ENCODE measurements at places on chromosomes 5 and 9. TPM values are rescaled to one million over a fixed set of nuclear protein-coding genes. Genes with fewer than 3 reads are reported as not detected.

PCDHGA11 gene
- total RNA-seq = 3.4 TPM

GRCh38 chr9:72384710-72385485 is 19.9 kb upstream of the ZFAND5 start:
- no peaks in the 10 kb centered on the region for H3K4me1 ChIP-seq
- no peak for DNase-seq
- no peak overlapping the region for H3K4me3 ChIP-seq

GRCh38 chr5:169706758-169707450 is 69.8 kb downstream of the DOCK2 start:
- no peaks in the 10 kb centered on the region for H3K27me3 ChIP-seq
- H3K36me3 ChIP-seq = peaks cover 54% of the 10 kb centered on the region
- H3K27ac ChIP-seq = peak overlapping the region; percentile 60
- no peak for DNase-seq
- peaks cover 46% of the 10 kb centered on the region for H3K4me1 ChIP-seq

FBXL7 gene
- total RNA-seq = 0.40 TPM

FOXD4L3 gene
- total RNA-seq = 0.11 TPM

GRCh38 chr5:45334939-45335338 is 361.2 kb downstream of the HCN1 start:
- no peaks in the 10 kb centered on the region for H3K27me3 ChIP-seq
- H3K36me3 ChIP-seq = no peaks in the 10 kb centered on the region
- H3K4me1 ChIP-seq = no peaks in the 10 kb centered on the region
- H3K27ac ChIP-seq = no peak overlapping the region
- no peak for DNase-seq

AQP7 gene
- not detected for total RNA-seq

TNFSF15 gene
- total RNA-seq = not detected

- H3K36me3 ChIP-seq = no peaks in the 10 kb centered on the region
- no peak overlapping the region for H3K4me3 ChIP-seq
- H3K27me3 ChIP-seq = no peaks in the 10 kb centered on the region
- DNase-seq = no peak
- no peak overlapping the region for H3K27ac ChIP-seq
- H3K4me1 ChIP-seq = peaks cover 6% of the 10 kb centered on the region
Measured at GRCh38 chr9:134942011-134942787, 24.5 kb upstream of the FCN1 start.
